Thoracic aorta (tissue), 2 donors: ENCODE measurements at places on chromosomes 12 and 14.

- no peak for DNase-seq
These were observed 7.0 kb downstream of the FOXA1 start for GRCh38 chr14:37587881-37588666.

GRCh38 chr14:33792009-33792719, 158.7 kb downstream of the EGLN3 start:
- no peak for DNase-seq

DNA sequence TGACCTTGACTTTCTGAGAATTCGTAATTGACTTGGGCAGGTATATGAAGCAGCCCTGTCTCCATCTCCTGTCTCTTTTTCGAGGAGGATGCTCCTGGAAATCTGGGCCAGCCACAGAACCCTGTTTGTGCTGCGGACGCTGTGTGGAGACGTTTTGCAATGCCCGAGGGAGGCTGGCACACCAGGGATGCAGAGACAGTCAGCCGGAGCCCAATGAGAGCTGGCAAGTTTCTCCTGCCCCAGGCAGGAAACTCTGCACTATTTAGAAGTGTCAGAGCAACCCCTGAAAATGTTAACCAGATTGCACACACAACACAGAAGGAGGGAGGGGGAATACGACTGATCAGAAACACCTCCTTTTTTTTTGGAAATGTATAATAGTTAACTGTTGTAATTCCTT, 103.2 kb upstream of the DYRK2 start:
- no peak for DNase-seq

DNA sequence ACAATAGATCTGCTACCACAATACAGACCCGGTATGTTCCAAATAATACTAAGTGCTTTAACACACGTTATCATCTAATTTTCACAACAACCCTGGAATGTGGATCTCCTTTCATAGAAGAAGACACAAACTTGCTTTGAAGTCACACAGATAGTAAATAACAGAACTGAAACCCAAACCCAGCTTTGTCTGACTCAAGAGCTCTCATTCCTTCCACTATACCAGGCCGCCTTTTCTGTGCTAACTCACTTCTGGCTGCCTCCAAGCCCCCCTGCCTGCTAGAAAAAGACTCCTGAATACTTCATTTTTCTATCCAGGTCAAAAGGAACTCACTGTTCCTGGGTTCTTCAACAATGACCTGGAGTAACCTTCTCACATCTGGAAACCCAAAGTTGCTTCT, 37.8 kb downstream of the PRPF40B start:
- no peak for DNase-seq

DNA sequence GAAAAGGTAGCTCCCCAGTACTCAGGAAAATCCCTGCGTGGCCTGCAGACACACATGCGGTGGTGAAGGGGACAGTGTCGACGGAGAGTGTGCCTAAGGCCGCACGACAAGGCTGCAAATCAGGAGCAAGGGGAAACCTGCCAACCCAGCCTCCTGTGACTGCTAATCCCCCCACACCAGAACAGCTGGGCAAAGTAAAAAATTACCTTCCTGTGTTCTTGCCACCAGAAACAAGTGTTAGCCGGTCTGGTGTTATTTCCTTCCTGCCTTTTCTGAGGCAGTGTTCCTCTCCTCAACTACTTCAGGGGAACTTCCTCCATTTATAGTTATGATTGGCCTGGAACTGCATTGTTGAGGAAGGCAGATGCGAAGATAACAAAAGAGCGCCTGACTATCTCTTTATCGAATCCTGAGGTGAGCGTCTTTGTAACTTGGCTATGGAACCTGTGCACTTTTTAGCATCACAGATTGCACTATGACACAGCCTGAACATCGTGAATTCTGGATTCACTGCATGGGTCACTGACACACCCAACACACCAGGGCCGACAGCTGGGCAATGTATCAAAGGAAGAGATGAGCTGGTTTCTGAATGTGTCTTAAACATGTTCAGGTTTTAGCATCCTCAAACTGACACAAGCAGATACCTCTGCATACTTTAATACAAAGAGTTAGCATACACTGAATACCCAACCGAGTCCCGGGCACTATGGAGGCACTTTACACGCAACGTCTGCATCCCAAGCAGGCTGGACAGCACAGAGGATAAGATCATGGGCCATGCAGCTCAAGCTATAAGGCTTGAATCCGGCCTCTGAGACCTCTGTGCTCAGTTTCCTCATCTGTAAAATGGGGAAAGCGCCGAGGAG, 28.9 kb downstream of the SLC15A4 start:
- DNase-seq: no peak

GRCh38 chr14:50015716-50016115, 100.7 kb downstream of the VCPKMT start:
- DNase-seq: no peak

GRCh38 chr12:107129315-107129930, 36.1 kb upstream of the CRY1 start:
- DNase-seq: no peak
